GM12878 (cell line): ENCODE measurements at places on chromosomes 2 and 18. TPM values are rescaled to one million over a fixed set of nuclear protein-coding genes. Genes with fewer than 3 reads are reported as not detected.

The SLC4A5 gene
- polyA plus RNA-seq = 0.89 and 0.97 TPM in 2 replicates

The CFC1 gene
- polyA plus RNA-seq = not detected in 2 replicates

The PTH2R gene
- polyA plus RNA-seq = not detected in 2 replicates

The RUFY4 gene
- 0.32 TPM in 1 of 2 replicates, not detected in the other for polyA plus RNA-seq

The PCARE gene
- not detected in 2 replicates for polyA plus RNA-seq

The KCNK3 gene
- polyA plus RNA-seq = not detected in 2 replicates

The LCT gene
- polyA plus RNA-seq = 0.06 TPM in 1 of 2 replicates, not detected in the other

The KCNIP3 gene
- polyA plus RNA-seq = not detected in 2 replicates

The TACR1 gene
- polyA plus RNA-seq = 0.43 and 0.61 TPM in 2 replicates

The SERPINB13 gene
- not detected in 2 replicates for polyA plus RNA-seq

The RAPH1 gene
- 0.09 and 0.13 TPM in 2 replicates for polyA plus RNA-seq

The TTN gene
- polyA plus RNA-seq = 1.7 and 2.7 TPM in 2 replicates

The GRHL1 gene
- 0.50 and 0.54 TPM in 2 replicates for polyA plus RNA-seq

The RAB6D gene
- 0.11 TPM in 1 of 2 replicates, not detected in the other for polyA plus RNA-seq

The RNF144A gene
- polyA plus RNA-seq = 0.43 TPM in 1 of 2 replicates, not detected in the other
